NCI-H526 (cell line): ENCODE measurements at places on chromosomes 2 and 18.

- no peak for DNase-seq
Observed at GRCh38 chr2:111660811-111661210, 223.2 kb downstream of the ANAPC1 start.

GRCh38 chr18:7921938-7922587 is 354.9 kb downstream of the PTPRM start:
- DNase-seq, result no peak

GRCh38 chr2:36322108-36322507 is 33.5 kb upstream of the CRIM1 start:
- DNase-seq, result peak; percentile 34

DNA sequence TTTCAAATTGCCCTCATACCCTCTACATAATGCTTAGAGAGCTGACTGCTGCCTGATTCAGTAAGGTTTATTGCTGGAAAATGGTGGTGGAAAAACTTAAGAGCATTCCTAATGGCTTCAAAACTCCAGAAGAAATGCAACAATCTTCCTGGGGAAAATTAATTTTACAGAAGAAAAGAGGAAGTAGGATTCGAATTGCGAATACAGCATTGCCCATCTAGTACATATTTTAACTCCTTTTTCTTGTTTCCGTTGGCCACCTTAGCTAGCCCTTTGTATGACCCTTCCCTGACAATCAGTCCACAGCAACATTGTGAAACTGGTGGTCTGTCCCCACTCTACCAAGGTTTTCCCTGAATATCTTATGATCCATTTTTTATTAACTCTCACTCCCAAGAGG is 224.7 kb downstream of the MTX2 start:
- no peak for DNase-seq

DNA sequence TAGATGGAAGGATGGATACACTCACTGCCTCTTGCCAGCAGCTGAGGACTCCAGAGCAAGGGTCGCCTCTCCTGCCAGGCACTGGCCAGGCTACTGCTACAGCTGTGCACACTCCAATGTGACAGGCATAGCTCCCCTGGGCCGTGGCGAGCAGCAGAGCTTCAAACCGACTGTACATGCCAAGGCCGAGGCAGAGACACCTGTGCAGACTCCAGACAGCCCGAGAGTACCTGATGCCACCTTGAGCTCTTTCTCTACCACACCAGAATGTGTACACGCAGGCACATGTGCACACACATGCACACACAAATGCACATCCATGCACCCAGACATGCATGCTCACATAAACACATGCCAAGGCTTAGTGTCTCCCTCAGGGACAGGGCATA is 508.3 kb upstream of the MYT1L start:
- no peak for DNase-seq

GRCh38 chr2:85393836-85394235 is 16.3 kb downstream of the CAPG start:
- no peak for DNase-seq

GRCh38 chr2:236982693-236983455 is 102.8 kb upstream of the COPS8 start:
- no peak for DNase-seq

DNA sequence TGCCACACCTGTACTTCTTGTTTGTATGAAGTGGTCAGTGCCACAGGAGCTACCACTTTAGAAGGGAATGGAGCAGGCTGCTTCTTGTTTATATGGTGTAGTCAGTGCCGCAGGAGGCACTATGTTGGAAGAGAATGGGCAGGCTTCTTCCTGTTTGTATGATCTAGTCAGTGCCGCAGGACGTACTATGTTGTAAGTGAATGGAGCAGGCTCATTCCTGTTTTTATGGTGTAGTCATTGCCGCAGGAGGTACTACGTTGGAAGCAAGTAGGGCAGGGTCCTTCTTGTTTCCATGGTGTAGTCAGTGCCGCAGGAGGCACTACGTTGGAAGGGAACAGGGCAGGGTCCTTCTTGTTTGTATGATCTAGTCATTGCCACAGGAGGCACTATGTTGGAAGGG is 27.3 kb downstream of the TPO start:
- no peak for DNase-seq

- DNase-seq, result no peak
Observed at GRCh38 chr2:189545418-189545817, 35.2 kb downstream of the SLC40A1 start.

DNA sequence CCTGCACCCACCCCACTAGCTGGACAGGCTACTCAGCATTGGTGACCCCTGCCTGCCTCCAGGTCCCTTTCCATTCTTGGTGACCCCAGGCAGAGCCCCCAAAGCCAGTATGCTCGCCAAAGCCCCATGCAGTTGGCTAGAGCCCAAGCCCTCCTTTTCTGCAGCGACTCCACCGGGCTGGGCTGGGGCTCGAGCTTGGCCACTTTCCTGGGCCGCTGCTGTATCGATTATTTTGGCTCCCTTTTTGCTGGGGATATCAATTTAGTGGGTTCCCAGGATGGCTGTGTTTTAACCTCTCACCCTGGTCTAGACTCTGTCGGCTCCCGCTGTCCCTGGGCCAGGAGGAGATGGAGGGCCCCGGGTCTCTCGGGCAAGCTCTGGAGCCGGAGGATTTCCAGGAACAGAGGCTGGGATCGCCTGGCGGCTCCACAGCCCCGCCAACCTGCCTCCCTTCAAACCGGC is 76.0 kb downstream of the SMAD7 start:
- no peak for DNase-seq

DNA sequence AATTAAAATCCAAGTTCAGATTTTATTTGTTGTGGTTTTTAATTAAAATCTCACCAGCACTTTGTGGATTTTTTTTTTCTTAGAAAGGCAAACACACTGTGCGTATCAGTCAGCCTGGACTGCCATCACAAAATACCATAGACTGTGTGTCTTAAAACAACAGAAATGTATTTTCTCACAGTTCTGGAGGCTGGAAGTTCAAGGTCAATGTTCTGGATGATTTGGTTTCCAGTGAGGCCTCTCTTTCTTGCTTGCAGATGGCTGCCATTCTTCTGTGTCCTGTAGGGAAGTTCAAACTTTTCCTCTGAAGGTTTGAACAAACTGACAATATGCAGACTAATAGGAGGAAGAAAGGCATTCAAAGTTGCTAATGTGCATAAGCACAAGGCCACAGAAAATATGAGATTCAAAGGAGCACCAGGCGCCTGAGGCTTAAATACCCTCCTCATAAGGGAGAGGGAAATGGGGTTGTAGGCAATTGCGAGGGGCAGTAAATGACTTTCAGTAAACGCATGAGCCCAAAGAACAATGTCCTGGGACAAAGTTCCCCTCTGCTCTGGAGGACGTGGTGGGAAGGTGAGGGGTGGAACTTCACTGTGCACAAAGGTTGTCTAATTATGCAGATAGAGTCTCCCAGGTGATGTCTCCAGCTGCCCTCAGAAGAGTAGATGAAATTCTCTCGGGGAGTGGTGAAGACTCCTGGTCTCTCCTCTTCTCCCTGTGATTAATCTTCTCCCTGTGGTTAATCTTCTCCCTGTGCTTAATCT is 26.5 kb upstream of the KCNF1 start:
- DNase-seq, result no peak

DNA sequence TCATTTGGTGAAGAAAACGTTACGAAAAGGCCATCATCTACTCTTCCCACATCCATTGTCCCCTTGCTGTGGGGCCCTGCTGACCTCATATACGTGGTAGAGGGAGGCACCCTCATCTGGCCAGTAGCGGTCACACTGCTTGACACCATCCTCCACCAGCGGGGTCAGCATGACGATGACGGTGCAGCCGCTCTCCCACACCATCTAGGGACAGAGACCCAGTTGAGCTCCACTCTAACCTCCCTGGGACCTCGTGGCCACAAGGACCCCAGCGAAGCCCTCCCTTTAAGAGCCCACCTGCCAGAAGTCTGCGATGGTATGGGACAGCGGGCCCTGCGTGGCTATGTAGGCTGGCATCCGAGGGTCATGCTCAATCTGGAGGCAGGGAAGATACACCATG is 13.1 kb downstream of the PTPRN start:
- DNase-seq, result no peak

- DNase-seq, result no peak
Observed at GRCh38 chr2:84293791-84294380, 165.2 kb downstream of the SUCLG1 start.

GRCh38 chr2:217370391-217370790 is 510.5 kb upstream of the TNP1 start:
- no peak for DNase-seq

DNA sequence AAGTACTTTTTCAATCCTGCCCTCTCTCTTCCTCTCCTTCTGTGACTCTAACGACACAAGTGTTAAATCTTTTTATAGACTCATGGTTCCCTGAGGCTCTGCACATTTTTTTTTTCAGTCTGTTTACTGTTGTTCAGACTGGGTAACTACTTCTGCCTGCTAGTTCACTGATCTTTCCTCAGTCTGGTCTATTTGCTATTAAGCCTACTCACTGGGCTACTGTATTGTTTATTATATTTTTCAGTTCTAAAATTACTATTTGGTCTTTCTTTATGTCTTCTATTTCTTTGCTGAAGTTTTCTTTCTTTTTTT is 21.3 kb downstream of the PPP3R1 start:
- DNase-seq, result no peak
